ENCODE measurements at places on chromosomes 1 and 21. TPM values are rescaled to one million over a fixed set of nuclear protein-coding genes. Genes with fewer than 3 reads are reported as not detected.

Gene IL10
- not detected for total RNA-seq

Gene LCE1D
- not detected for total RNA-seq

Gene CD48
- not detected for total RNA-seq

Gene LEFTY2
- total RNA-seq = 0.09 TPM

Gene CCSAP
- total RNA-seq = 7.8 TPM

Gene ANKRD34A
- total RNA-seq = 0.23 TPM

Gene IGSF21
- not detected for total RNA-seq

Gene RNF186
- total RNA-seq = not detected

Gene TNFAIP8L2
- not detected for total RNA-seq

Gene MCOLN2
- 1.7 TPM for total RNA-seq

Gene SPRR2B
- not detected for total RNA-seq

Gene CD164L2
- total RNA-seq = not detected

Gene HTR6
- 0.17 TPM for total RNA-seq

Gene DNAJC28
- total RNA-seq = 0.40 TPM

Gene ANXA9
- total RNA-seq = 1.0 TPM

Gene CCDC181
- total RNA-seq = 0.17 TPM

Gene CHAF1B
- total RNA-seq = 12.3 TPM

Gene AVPR1B
- total RNA-seq = not detected

Gene REN
- total RNA-seq = not detected

Gene SPRR2G
- not detected for total RNA-seq

Measured in A549 treated with DMSO at 1 μM for 4 hours (cell line).